Stimulated activated CD8-positive, alpha-beta memory T cell treated with anti-CD3 and anti-CD28 coated beads, Interleukin-15, amount 100 ng/mL, for 24 hours (primary cell): ENCODE measurements at places on chromosomes 1 and 21.

DNA sequence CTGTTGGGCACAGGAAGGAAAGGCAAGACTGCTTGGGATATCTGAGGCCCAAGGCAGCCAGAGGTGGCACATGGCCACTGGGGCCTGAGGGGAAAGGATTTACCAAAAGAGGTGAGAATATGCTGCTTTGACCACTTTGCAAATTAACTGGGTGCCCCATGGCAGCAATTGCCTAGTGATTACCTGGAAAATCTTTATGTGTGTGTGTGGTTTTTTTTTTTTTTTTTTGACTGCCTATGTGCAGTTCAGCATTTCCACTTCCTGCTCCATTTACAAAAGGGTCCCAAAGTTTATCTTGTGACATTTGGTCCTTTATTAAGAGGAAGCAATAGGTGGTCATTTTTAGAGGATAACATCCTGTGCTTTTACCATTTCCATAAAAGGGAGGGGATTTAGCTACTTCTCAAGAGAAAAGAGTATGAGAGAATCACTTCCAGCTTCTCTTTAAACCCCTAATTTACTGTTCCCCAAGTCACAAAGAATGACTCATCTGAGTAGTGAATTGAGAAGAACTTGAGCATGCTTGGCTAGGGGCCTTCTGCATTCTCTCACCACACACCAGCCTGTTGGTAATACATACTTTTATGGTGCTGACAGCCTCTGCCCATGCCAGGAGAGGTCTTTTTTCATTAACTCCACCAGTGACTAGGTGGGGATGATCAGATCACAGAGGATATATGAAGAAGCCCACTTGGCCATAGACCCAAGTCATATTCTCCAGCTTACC lies 52.1 kb downstream of the SYDE2 start:
- DNase-seq = no peak

- no peak for DNase-seq
These were observed 68.1 kb upstream of the DNAH14 start for GRCh38 chr1:224861339-224861716.

- DNase-seq = no peak
These were observed 36.2 kb downstream of the CEP350 start for GRCh38 chr1:179990847-179991246.

DNA sequence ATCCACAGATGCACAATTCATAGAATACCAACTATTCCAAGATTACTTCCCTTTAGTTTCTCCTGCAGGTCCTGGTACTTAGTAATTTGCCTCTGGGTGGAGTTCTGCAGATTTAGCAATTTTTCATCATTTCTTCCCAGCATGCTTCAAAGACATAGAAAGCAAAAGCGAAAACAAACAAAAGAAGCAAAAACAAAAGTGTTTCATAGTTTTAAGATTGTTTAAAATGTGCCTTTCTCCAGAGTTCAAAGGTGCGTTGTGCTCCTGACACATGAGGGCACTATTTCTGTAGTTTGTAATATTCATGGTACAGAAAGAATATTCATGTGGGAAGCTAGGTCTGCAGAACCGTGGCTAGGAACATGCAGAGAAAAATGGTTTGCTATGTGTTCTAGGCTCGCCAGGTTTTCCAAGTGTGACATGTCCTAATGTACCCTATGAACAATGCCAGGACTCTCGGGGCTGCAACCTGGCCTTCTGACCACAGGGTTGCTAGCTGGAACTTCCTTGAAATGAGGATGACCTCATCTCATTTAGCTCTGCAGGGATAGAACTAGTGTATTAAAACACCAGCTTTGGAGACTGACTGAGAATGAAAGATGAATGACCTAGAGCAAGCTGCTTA lies 30.0 kb upstream of the RCSD1 start:
- no peak for DNase-seq

- DNase-seq = no peak
These were observed 23.0 kb upstream of the DMBX1 start for GRCh38 chr1:46466477-46467182.

DNA sequence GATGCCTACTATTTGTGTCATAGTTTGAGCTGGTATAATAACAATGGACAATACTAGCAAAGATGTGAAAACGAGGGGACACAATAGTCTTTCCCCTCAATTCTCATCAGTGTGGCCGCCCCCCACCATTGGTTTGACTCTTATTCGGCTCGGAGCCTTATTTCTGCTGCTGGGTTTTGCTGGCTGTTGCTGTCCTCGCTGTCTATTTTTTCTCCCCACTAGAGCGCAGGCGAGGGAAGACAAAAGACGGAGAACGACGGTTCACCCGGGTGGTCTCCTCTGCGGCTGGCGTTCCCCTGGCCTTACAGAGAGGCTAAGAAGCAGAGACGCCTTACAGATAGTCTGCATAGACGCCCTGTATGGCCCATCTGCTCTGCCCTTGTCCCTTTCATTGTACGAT lies 19.4 kb downstream of the CLIC6 start:
- DNase-seq = no peak

GRCh38 chr21:44052071-44052829 lies 40.1 kb downstream of the TRAPPC10 start:
- DNase-seq = no peak

DNA sequence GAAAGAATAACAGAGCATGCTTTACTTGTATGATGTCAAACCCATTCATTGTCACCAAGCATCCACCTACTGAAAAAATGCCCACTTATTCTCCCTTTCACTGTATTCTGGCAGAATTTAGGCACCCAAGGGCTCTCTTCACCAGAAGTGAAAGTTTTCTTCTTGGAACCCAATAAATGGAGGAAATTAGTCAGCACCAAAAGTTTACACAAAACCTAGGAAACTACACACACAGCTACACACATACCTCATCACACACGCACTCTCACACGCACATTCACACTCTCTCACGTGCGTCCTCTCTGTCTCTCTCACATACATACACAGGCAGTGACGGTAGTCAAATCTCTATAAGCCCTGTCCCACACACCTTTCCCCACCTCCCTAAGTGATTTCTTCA lies 37.6 kb downstream of the MCOLN2 start:
- DNase-seq = no peak

GRCh38 chr1:90717356-90717664 lies 208 bp upstream of the BARHL2 start:
- no peak for DNase-seq
